Esophagus mucosa (tissue), 1 donor: ENCODE measurements at places on chromosomes 1 and 21.

DNA sequence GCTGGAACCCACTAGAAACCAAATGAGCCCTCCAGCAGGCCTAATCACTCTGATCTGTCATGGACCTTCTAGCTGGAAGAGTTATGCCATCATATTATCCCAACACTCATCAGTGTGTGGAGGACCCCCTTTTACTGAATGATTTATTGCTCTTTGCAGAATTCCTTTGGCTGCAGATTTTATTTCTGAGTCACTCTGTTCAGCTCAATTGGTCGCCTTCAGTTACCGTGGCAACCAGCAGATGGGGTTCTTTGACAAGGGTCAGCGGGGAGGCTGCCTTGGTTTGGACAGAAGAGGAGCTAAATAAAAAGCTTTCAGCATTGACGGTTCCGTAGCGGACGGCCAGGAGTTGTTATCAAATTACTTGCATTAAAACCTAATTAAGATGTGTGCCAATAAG lies 220.1 kb downstream of the SDCCAG8 start:
- ATAC-seq, result no peak

DNA sequence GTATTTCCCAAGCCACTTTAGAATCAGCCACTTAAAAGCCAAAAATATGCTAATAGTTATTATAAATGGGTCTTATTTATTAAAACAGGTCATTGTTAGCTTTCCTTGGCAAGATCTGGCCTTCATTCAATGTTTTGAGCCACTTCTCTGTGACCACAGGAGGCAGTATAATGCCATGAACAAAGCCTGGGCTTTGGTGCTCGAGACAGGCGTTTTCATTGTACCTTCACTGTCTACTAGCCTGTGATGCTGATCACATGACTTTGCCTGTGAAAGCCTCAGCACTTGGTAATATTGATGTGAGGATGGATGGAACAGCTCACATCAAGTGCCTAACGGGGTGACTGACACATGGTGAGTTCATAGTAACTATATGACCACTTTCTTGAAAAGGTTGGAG lies 217.0 kb downstream of the RWDD3 start:
- ATAC-seq, result no peak

DNA sequence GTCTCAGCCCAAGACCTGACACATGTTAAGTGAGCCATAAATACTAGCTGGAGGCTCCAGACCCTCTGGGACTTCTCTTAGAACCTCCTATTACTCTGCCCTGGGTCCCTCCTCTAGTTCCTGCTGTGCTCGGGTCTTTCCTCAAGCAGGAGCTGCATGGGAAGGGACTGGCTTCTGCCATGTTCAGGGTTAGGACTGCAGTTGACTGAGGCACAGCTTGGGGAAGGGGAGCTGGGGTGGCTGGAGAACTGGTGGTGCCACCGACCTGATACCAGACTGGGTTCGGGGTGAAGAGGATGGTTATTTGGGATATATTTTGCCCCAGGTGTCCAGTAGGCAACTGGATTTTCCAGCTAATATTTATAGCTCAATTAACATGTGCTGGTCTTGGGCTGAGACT lies 15.7 kb downstream of the HYI start:
- ATAC-seq, result no peak

GRCh38 chr21:42782723-42783242 lies 96.6 kb downstream of the WDR4 start:
- ATAC-seq, result no peak

- peak; percentile 43 for ATAC-seq
Measured at GRCh38 chr1:8687538-8687937, 129.9 kb downstream of the RERE start.

DNA sequence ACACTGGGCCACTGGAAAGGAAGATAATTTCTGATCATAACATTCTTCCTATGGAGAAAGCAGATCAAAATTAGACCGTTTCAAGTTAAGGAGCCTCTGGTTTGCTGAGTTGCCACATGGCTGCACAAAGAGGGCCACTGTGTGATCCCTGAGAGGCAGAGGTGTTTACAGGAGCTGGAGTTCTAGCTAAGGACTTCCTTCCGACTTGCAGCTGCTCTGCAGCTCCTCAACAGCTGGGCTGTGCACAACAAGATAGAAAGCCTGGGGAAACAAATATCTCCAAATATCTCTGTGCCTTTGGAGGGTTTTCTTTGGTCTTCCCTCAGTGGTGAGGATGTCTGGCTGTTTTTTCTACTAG lies 26.8 kb downstream of the GADD45A start:
- no peak for ATAC-seq

DNA sequence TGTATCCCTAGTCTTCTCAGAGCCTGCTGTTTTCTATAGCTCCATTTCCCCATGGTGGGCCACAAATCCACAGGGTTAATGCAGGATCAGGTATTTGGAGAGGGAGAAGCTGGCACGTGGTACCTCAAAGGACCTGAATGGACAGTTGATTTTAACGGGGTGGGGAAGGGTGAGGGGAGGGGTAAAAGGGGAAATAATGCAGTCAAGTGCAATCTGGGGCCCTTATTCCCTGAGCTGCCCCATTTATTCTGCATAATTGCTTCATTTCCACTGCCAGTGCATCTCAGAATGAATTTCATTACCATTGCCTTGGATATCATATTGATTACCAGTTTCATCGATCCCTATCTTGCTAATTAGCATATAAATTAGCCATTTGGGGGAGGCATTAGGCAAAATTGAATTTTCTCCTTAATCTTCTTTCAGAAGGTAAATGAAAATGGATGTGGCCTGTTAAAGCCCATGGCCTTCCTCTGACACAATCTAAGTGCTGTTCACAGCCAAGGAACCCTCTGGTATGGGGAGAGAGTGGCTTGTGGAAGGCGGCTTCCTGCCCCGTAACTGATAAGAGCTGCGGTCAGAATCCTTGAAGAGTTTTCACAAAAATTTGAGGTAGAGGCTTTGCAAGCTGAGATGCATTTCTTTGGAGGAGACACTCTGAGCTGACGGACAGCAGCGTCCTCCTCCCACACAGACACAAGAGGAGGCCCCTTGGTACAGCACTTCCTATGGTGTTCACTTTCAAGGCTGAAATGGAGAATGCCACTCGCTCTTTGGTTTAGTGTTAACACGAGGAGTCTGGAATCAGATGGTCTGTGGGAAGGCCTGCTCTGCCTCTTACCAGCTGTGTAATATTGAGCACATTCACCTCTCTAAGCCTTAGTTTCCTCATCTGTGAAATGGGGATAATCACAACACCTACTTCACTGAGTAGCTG lies 34.4 kb downstream of the PHC2 start:
- ATAC-seq, result no peak
